ENCODE measurements at places on chromosomes 7 and 10.
A peak's percentile ranks its signal among the peaks of the same experiment; 100 is the strongest.

- DNase-seq = no peak
Measured at GRCh38 chr7:1447551-1448244, 11.6 kb downstream of the MICALL2 start.

DNA sequence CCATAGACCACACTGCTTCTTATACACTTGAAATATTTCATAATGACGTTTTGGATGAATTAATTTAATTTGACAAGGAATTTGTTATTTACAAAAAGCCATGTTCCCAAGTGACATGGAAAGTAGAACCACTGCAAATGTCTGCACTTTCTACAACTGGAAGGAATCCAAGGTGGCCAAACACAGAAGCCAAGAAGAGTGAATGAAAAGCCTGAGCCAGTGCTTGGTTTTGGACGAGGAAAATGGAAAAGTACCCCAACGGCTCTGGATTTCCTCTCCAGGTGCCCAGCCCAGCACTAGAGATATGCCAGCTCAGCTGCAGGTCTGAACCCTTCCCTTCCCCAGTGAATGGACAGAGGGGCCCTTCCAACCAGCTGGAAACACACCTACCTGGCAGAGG, 279.4 kb downstream of the TNS3 start:
- DNase-seq = no peak

DNA sequence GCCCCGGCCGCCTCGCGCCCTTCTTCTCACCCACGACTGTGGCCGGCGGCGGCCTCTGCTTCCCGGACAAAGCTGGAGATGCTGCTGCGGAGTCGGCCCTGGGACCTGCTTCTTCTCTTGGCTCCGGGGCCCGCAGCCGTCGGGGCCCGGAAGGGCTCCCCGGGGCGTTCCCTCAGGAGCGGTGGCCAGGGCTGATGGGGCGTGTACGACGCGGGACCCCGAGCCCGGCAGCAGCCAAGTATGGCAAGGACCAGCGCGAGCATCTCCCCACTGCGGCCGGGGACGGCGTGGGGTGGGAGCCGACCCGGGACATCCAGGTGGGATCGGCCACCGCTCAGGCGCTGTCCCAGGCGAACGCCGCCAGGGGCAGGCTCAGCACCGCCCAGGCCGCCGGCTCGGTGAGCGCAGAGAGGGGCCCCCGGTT, 27.6 kb upstream of the BMS1 start:
- no peak for DNase-seq

DNA sequence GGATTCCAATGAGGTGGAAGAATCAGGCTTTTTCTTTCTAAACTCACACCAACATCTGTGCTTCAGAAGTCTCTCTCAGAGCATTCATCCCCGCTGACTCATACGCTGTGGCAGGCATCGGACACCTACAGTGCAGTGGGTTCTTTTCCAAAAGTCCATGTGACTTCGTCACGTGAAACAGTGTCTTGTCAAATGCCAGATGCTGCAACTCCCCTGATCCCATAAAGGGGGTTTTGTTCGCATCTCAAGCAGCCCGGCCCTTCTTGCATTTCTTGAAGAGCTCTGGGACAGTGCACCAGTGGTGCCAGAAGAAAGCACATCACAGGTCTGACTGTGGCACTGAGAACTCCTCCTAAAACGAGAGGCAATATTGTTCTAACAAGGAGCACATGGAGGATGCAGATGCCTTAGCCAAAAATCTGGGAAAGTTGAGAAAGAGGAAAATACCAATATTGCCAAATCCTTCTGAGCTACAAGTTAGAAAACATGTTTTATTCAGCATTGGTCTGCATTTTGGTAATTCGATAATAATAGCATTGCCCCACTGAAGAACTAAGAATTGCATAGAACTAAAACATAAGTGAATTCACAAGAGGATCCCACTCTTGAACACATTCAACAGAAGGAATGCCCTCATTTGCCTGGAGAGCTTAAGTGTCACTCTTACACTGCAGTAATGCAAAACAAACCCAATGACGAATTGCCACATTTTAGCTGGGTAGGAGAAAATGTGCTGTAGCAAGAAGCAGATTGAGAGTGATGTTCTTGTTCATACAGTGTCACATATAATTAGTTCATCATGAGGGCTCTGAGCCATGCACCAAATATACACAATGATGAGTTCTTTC, 204.4 kb downstream of the CXCL12 start:
- DNase-seq = no peak

- no peak for DNase-seq
Measured at GRCh38 chr7:43021431-43021830, 89.3 kb downstream of the MRPL32 start.

DNA sequence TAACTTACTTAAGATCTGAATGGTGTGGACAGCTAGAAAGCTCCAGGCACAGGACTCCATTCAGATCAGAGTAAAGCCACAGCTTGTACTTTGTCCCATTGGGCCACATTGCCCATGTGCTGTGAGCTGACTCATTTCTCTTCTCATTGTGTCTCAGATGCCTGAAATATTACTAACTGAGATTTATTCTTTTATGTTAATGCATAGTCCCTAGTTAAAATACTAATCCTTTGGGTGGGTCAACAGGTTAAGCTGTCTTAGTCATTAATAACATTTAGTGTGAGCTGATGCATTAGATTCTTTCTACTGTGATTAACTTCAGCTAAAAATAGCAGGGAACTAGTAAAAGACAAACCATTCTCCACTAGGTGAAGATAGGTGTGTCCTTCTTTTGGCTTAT, 104.7 kb upstream of the ARMC3 start:
- no peak for DNase-seq

GRCh38 chr7:49022448-49022847, 98.1 kb downstream of the CDC14C start:
- DNase-seq = no peak

- DNase-seq = no peak
Measured at GRCh38 chr10:83373671-83374070, 765.6 kb upstream of the GHITM start.

DNA sequence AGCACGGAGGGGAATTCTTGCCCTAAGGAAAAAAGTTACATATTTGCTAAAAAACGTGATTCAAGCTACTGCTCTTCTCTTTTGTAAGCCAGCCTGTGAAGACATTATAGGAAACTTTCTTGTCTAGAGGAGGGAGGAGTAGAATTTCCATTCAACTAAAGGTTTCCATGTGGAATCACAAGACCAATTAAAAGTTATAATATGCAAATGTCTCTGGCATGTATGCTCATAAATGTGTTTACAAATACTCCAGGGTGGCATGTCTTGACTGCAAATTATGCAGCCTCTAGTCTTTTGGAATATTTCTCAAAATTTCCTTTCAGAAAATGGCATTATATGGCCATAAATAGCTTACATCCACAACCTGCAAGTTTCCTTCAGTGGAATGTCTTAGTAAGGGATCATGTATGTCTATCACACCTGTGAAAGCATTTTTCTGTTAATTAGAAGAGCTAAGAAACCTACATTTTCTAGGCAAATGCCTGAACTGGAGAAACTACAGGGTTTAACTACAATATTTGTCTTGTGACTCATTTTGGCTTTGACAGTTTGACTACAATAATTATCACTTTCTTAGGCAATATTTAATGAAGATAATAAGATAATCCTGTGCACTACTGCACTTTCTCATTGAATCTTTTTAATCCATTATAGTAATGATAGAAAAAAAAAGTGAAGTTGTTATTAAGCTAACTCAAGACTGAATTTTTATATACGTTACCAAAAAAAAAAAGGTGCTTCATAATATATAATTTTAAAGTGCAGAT, 111.1 kb upstream of the C10orf90 start:
- DNase-seq = no peak

DNA sequence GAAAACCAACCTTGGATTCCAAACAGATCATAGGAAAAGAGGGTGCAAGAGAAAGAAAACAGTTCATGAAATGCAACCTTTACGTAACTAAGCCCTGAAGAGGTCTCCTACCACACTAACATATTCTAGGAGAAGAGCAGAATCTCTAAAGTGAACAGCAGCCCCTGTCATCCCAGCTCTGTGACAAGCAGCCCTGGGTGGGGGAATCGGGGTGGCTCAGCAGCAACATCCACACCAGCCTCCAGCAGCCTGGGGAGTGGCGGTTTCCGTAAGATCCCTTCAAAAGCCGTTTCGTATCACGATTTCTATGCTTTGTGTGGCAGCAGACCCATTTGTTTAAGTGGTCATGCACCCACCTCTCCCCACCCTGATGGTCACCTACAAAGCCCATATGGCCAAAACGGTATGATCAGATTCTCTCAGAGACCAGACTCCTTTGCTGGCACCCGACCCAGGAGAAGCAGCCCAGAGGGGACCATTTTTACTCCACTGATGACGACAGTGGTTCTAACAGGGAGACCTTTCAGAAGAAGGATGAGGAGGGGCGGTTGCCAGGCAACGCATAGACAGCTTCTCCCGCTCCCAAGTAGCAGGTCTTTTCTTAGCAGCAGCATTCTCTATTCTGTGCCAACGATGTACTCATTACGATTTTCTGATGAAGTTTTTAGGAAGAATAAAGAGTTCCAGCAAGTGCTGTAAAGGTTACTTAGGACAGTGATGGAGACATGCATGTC, 300.6 kb downstream of the DNAJB6 start:
- DNase-seq = no peak

GRCh38 chr10:31304291-31304970, 14.6 kb upstream of the ZEB1 start:
- no peak for DNase-seq

GRCh38 chr10:15225511-15225910, 57.0 kb upstream of the NMT2 start:
- DNase-seq = no peak

DNA sequence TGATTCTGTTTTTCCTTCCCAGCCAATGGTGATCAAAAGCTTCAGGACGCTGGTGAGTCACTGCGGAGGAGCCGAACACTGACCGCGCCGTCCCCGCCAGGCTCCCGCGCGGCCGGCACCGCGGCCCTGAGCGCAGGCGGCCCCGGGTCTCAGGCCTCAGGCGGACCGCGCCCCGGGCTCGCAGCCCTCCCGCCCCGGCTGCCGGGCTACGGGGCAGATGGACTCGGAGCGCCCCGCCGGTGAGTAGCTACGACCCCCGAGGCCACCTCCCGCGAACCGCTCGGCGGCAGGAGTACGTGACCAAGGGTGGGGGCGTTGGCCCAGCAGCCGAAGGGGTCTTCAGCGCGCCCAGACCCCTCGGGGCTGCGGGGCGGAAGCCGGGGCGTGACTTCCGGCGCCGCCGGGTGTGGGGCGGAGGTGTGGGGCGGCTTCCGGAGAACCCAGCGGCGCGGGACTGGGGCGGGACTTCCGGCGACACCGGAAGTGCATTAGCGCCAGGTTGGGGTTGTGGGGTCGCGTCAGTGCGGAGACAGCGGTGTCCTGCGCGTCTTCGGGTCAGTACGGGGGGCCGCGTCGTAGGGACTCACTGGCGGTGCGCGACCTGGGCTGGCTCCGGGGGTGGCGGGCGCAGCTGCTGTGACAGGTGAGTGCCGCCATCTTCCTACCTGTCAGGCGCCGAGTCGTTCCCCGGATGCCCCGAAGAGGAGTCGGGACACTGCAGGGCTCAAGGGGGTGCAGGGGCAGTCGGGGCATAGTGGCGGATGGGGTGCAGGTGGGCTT, at the start of gene WDR37:
WDR37 (plus strand) TSS at position 60 of the 780 bp plus-strand sequence. CDS start 15,771 bp downstream, outside the sequence.
- DNase-seq = peak; percentile 75

GRCh38 chr10:102245082-102245931, at the start of gene GBF1:
Gene GBF1 (plus strand): TSS chr10:102245532. CDS start chr10:102258939, 13,407 bp downstream.
- peak; percentile 69 for DNase-seq

DNA sequence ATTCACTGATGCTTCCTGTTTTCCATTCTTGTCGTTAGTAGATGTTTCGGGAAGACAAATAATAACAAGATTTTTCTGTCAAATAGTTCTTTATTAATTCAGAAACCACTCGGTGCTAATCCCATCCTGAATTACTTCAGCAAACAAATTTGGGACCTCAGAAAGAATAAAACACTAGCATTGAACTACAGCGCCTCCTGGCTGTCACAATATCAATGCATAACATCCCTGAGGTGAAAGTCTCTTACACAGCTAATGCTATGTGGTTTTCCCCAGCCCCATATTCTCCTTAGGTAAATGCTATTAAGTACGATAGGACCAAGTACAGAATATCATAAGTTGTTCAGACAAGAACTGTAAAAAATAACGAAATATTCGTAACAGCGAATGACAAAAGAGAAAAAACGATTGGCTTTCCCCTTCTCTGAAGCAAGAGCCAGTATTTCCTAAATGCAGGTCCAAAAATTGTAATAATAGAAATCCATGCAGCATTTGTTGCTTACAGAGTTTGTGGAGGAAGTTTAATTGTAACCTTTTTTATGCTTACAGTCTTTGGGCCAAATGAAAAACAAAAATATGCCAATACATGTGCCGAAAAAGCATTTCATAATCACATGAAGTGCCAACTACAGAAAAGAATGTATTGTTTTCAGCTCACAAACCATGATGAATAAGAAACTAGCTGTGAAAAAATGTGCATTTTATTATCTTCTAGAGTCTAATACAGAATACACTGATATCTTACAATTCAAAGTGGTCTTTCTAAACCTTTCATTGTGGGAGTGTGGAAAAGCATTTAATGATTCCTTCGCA, 47.3 kb downstream of the MYPN start:
- DNase-seq = peak; percentile 26

- DNase-seq = no peak
Measured at GRCh38 chr10:106185951-106186350, 978.6 kb downstream of the SORCS1 start.

- no peak for DNase-seq
Measured at GRCh38 chr7:106659166-106659962, 1.6 kb downstream of the CCDC71L start.

DNA sequence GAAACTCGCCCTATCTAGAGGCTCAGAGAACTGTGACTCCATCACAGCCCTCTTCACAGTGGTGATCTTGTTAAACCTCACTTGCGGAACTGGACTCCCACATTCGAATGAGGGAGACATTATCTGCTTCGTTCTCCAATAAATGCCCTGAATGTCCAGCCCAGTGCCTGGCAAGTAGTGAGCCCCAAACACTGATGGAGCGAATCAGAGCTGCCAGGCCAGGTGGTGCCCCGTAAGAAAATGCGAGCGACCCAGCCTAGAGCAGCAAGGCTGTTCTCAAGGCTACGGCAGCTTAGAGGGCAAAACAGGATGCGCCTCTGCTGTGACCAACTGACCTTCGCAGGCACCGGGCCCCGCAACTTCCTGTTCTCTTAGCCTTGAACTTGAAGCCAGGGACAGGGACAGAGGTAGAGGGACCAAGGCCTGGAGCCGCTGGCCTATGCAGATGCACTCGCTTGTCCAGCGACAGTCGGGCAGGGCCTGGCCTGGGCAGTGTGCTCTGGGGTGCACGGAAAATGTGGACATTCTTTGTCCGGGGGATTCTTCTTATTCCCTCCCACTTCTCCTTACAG, 217.6 kb downstream of the TCERG1L start:
- no peak for DNase-seq

GRCh38 chr7:106864298-106865081, 592 bp upstream of the PIK3CG start:
- no peak for DNase-seq
